ENCODE measurements at places on chromosomes 1 and 21.

DNA sequence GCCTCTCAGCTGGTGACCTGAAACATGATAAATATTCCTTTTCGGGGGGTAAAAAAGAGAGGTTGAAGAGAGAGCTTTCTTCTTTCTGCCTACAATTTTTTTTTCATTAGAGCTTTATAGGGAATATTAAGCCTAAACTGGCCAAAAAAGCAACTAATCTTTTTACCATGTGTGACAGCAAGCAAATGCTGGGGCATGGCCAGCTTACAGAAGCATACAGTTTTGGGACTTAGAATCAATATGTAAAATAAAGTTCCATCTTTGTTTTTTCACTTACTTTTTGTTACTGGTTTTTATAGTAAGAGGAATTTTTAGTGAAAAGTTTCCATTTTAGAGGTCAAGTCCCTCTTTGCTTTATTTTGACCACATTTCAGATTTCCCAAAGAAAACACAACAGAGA lies 301.2 kb upstream of the DEPDC1 start:
- DNase-seq = no peak

DNA sequence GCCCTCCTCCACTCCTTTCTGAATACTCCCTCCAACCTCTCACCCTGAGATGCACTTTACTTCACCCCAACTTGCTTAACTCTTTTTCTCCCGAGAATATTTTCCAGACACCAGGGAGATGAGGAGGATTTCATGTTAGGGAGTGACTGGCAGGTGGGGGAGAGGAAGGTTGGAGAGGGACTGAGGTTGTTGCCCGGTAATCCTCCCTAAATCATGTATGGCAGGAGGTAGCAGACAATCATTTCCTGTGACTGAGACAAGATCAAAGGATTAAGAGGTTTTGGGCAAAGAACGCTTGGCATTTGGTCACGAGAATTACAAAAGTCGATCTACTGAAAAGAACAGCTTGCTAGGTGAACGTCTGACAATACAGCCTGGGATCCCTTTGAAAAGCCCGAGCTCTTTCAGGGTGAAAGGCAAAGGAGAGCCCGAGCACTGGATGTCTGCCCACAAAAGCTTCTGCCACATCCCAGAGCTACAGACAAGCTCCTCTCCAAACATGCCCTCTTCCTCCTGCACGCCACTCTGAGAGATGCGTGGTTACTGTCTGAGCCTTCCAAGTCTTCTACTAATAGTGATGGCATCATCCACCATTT lies 154.1 kb downstream of the DAB1 start:
- DNase-seq = no peak

- no peak for DNase-seq
Observed at GRCh38 chr1:175009532-175009931, 9.8 kb downstream of the CACYBP start.

- DNase-seq = no peak
Observed at GRCh38 chr1:185645686-185646085, 88.5 kb upstream of the HMCN1 start.

Data from RWPE2 (cell line).